ENCODE measurements at places on chromosomes 2 and 18.

- DNase-seq = no peak
Observed at GRCh38 chr2:98650998-98651397, 42.6 kb downstream of the UNC50 start.

GRCh38 chr2:34159901-34160300, 560.8 kb upstream of the FAM98A start:
- no peak for DNase-seq

DNA sequence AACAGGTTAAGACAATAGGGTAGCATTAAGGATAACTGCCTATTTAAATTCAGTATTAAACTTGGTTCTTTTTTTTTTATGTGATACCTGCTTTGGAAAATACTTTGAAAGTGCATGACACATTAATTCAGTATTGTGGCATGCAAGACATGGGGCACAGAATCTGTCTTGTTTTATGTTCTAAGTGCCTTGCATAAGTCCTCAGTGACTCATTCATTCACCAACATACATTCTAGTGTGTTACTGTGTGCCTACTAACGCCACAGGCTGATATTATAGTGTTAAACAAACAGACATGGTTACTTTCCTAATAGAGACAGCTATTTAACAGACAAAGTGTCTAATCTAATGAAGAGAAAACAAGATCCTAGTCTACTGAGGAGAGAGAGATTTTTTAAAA, 91.7 kb downstream of the GCA start:
- no peak for DNase-seq

DNA sequence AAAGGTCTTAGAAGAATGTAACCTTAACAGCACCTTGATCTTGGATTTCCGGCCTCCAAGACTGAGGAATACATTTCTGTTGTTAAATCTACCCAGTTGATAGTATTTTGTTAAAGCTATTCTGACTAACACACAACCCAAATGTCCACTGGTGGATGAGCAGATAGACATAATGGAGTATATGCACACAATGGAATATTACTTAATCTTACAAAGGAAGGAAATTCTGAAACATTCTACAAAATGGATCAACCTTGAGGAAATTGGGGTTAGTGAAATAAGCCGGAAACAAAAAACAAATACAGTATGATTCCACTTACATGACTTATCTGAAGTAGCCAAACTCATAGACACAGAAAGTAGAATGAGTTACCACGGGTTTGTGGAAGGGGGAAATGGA, 168.7 kb downstream of the ZNF804A start:
- DNase-seq = no peak

DNA sequence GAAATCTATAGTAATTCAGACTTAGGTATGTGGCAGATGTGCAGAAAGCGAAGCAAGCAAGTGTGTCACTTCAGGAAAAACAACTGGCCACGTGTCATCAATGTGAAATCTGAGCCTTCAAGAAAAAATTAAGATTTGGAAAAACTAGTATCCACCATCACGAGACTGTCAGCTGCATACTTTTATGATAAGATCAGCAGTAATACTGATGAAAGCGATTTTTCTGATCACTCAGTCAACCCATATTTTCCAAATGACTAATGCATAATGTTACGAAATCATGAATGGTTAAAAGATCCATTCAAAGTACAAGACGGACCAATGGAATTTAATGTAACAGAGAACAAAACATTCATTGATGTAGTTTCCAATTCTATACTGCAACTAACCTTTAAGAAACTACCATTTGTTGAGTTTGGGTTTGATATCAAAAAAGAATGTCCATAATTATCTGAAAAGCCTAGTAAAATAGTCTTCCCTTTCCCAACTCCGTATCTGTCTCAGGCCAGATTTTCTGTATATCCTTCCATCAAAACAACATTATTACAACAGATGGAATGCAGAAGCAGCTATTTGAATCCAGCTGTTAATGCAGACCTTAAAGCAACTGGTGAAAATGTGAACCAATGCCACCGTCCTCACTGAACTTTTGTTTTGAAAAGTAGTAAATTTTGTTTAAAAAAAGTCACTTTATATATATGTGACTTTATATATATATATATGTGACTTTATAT, 17.0 kb upstream of the BCL2 start:
- DNase-seq = no peak

DNA sequence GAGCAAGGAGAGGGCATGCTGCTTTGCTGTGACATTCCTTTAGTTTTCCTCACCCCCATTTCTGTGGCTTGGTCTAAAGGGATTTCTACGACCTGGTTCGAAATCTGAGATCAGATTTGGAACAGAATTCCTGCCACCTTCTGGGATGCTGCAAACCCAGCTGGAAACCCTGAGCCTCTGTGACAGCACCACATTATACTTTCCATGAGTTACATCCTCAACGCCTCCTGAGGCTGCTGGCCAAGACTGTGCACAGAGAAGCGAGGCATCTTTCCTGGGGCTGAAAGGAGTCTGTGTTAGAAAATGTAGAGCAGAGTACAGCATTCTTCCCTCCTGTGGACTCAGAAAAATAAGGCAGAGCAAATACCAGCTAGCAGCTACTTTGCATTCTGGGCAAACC, 138.1 kb upstream of the CHAC2 start:
- no peak for DNase-seq

Measured in left lung (tissue), 14 donors.